ENCODE measurements at places on chromosomes 3 and 15.

DNA sequence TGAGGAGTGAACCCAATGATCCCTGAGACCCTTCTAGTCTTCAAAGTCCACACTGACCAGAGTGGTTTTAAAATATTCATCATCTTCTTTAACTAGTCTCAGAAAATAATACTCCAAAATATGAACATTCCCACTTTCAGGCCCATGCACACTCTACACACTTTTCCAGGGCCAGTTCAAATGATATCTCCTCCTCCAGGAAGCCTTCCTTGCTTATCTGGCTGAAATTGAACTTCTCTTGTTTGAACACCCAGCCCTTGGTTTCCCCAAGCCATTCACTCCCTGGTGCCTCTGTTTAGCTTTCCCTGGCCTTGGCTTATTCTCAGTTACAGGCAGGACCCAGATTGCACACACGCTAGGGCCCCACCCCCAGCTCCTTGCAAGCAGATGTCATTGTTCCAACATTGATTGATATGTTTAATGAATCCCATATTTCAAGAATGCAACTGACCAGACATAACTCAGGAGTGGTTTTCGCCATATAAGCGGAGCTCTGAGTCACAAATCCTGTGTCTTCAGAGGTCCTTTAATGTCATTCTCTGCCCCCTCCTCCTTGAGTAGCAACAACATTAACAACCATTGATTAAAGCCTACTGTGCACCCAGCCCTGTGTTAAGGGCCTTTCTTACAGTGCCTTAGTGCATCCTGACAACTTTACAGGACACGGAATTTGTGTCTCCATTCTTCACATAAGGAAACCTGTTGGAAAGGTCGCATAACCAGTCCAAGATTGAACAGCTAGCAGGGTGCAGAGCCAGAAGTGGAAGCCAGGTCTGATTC is 2.1 kb downstream of the ITGA11 start:
- DNase-seq, result no peak

GRCh38 chr3:184335291-184335660 is 2.1 kb upstream of the FAM131A start:
- no peak for DNase-seq

DNA sequence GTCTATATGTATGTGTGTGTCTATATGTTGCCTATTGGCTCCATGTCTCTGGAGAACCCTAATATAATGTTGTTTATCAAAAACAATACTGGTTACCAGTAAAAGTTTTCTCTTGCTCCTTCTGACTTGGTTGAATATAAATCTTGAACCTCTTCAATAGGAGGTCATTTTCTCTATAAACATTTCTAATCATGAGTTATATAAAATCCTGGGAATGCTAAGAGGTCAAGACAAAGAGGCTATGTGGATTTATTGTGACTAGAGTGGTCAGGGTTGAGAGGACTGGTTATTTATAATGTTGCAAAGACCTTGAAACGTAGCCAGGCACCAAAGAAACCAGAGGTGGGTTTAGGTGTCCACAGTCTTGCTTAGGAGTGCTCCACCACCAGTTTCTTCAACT is 1.2 kb upstream of the MINDY4B start:
- DNase-seq, result no peak

- DNase-seq, result no peak
Measured at GRCh38 chr3:156299569-156299968, 179.2 kb downstream of the KCNAB1 start.

- no peak for DNase-seq
Measured at GRCh38 chr15:44315126-44315525, 26.6 kb downstream of the GOLM2 start.

DNA sequence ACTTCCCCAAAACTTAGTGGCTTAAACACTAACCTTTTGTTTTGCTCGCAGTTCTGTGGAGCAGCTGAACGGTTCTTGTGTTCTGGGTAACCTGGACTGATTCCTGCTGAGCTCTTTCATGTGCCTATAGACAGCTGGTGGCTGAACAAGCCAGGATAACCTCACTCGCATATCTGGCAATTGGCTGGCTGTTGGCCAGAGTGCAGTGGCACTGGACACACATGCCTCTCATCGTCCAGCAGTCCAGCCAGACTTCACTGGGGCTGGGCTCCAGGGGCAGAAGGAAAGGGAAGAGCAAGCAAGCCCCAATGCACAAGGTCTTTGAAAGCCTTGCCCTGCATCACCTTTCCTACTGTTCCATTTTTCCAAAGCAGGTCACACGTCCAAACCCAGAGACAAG is 53.6 kb upstream of the GATA2 start:
- DNase-seq, result no peak

- peak; percentile 42 for DNase-seq
Measured at GRCh38 chr15:90087454-90088154, 14.7 kb downstream of the IDH2 start.

- no peak for DNase-seq
Measured at GRCh38 chr3:15345608-15346137, 13.3 kb upstream of the SH3BP5 start.

DNA sequence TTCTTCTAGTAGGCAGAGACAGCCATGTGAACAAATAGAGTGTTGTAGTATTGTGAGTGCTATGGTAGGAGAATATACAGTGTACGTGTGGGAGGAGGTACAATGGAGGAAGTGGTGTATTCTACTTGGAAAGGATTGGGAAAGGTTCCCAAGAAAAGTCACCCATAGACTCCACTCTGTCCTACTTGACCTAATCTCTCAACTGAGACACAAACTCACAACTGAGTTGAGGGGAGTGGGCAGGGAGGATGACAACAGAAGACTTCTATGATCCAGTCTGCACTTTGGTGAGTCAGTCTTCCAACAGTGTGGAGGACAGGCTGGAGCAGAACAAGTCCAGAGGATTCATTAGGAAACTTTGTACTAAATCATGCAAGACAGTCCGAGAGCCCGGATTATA is 28.8 kb upstream of the AQP9 start:
- no peak for DNase-seq

- no peak for DNase-seq
Measured at GRCh38 chr3:132231633-132232032, 85.6 kb upstream of the ACP3 start.

DNA sequence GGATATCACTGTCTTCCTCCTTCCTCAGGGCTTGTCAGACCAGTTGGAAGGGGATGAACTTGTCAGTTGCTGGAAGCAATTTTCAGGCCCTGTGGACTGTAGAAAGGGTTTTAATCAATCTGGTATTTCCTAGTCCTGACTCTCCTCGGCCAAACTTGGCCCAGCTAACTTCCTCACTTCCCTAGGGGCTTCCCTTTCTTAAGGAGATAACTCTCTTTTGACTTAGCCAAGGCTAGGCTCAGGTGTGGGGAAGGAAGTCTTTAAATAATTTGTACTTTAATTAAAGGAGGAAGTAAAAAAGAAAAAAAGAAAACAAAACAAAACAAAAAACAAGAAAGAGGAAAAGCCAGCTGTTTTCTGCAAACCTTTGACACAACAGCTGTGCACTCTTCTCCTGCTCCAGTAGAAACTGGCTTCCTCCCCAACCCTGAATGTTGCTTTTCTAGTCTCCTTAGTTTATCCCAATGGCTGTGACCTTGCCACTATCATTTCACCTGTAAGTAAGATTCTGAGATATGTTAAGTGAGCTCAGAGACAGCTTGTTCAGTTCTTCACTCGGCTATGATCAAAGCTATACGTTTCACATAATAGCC is 53.0 kb upstream of the ST3GAL6 start:
- no peak for DNase-seq

DNA sequence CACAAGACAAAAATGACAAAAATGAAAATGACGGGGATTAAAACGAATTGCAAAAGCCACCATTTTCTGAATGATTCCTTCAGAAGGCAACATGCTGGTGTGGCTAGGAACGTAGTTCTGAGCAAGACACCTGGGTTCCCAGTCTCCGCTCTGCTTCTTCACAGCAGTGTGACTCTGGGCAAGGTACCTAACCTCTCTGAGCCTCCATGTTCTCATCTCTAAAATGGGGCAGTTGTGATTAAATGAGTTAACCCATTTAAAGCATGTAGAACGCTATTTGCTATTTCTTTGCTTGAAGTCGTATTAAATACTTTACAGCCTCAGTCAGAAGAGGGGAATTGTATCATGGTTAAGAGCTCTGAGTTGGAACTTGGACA is 23.6 kb downstream of the BHLHE40 start:
- no peak for DNase-seq
